ENCODE measurements at places on chromosomes 3 and 15.

DNA sequence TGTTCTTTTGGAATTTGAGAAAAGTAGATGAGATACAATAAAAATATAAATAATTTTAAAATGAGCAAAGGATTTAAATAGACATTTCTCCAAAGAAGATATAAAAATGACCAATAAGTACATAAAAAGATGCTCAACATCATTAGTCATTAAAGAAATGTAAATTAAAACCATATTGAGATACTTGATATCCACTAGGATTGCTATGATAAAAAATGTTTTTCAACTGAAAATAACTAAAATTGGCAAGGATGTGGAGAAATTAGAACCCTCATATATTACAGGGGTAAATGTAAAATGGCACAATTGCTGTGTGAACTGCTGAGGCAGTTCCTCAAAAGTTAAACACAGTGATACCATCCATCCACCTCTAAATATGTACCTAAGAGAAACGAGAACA is 38.8 kb downstream of the LRRFIP2 start:
- DNase-seq: no peak

DNA sequence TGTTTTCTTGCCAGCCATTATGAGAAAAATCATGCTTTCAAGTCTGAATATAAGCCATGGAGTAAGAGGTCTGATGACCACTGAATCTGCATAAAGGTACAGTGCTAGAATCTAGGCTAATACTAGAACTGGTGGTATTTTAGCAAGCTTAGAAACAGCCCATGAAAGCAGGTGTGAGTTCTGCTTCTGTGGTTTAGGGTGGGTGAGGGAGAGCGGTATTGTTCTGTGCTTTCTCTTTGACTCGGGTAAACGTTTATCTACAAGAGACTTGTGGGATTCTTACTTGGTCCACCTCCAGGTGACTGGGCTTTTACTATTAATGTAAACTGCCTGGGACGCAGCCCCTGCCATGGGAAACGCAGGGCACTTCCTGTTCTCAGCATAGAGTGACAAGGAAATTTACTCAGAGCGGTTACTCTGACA is 55.2 kb downstream of the PGPEP1L start:
- DNase-seq: no peak

DNA sequence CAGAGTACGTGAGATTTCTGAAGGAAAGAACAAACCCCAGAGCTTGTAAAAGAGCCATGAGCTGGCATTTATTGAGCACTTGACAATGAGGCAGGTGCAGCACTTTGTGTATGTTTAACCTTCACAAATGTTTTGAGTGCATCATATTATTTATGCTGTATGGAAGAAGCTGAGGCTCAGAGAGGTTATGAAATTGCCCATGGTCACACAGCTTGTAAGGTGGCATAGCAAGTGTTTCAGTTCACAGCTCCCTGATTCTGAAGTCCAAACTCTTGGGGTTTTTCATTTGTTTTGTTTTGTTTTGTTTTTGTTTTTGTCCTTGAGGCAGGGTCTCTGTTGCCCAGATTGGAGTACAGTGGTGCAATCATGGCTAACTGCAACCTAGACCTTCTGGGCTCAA is 25.1 kb upstream of the ADAMTS7 start:
- no peak for DNase-seq

DNA sequence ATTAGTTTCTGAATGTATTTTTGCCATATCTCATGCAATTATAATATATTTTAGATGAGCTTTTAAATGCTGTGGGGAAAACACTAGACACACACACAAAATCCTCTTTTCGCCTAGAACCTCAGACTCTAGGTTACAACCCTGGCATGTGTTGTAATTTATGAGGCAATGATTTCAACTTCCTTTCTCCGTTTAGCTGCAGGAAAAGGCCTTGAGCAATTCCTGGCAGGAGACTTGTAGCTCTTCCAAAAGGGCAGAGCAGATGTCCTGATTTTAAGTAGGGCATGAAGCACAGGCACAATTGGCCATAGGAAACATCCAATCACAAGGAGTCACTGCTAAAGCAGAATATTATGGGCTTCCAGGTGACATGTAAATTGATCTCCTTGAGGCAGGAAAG is 82.0 kb downstream of the GPR156 start:
- DNase-seq: no peak

All from caudate nucleus (tissue), 63 donors.